ENCODE measurements at places on chromosomes 6 and 20.

DNA sequence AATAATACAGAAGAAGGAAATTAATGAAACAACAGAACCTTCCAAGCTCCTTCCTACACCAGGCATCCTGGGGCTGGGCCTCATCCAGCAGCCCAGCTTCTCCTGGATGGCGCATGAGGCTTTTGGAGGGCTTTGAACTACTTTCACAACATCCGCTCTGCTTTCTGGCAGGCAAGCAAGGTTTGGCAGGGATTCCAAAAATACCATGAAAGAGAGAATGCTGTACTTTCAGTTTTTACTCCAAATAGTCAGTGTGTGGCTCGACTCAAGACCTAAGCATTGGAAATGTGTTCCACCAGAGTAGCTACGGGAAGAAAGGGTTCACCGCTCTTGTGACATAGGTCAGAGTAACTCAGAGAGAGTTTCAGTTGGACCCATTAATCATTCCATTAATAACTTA is 125.4 kb downstream of the OPRM1 start:
- DNase-seq = no peak

GRCh38 chr6:111710439-111710838 is 104.8 kb upstream of the TRAF3IP2 start:
- DNase-seq = no peak

GRCh38 chr6:41672816-41673703 is 34.8 kb downstream of the MDFI start:
- no peak for DNase-seq

GRCh38 chr6:137712587-137712986 is 154.5 kb upstream of the TNFAIP3 start:
- no peak for DNase-seq

DNA sequence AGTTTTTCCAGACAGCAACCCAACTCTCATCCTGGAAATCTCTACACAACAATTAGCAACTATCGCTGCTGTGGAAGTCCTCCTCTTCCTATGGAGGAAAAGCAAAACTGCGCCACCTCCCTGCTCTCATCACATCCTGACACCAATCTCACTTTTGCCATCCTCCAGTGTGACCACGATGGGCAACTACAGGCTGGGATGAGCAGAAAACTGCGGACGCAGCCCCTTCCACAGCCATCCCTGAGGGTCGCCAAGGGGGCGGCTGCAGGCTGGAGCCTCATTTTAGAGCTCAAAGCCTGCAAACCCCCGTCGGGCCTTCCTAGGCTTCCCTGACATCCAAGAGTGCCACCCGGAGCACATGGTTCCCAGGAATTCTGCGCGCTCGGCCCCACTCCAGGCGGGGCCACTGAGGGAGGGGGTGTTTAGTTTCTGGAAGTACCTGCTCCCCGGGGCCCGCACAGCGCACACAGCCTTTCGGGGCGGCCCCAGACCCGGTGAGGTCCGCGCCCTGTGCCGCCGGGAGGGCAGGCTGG is 1.2 kb downstream of the TCFL5 start:
- no peak for DNase-seq

- DNase-seq = no peak
Observed at GRCh38 chr6:76490456-76490855, 418.0 kb upstream of the IMPG1 start.

All from T-cell (primary cell).